ENCODE measurements at places on chromosomes 4 and X. TPM values are rescaled to one million over a fixed set of nuclear protein-coding genes. Genes with fewer than 3 reads are reported as not detected.

- no peak overlapping the region for H3K27ac ChIP-seq
- no peak overlapping the region for H3K4me3 ChIP-seq
- H3K27me3 ChIP-seq = no peaks in the 10 kb centered on the region
- H3K4me1 ChIP-seq = no peaks in the 10 kb centered on the region
These were observed 94.8 kb upstream of the PSAPL1 start for GRCh38 chr4:7529368-7530080.

DNA sequence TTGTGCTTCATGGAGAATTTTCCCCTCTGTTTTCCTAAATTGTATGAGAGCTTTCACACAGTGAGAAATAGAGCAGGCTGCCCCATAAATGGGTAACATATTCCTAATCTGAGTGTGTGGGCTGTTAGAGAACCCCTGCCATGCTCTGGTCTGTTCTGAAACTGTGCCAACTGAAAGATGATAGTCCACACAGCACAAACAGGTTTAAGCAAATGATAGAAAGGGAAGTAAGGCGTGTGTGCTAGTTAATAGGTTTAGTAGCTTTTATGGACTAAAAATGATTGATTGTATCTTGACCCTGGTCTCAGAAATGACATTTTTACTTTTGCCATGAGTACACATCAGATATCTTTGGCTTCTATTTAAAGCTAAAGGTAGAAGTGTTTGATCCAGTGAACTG, 106.2 kb downstream of the PRRG1 start:
- H3K27ac ChIP-seq = no peak overlapping the region
- DNase-seq = no peak
- no peak overlapping the region for H3K4me3 ChIP-seq
- no peaks in the 10 kb centered on the region for H3K27me3 ChIP-seq
- H3K4me1 ChIP-seq = no peaks in the 10 kb centered on the region
- H3K36me3 ChIP-seq = no peaks in the 10 kb centered on the region

DNA sequence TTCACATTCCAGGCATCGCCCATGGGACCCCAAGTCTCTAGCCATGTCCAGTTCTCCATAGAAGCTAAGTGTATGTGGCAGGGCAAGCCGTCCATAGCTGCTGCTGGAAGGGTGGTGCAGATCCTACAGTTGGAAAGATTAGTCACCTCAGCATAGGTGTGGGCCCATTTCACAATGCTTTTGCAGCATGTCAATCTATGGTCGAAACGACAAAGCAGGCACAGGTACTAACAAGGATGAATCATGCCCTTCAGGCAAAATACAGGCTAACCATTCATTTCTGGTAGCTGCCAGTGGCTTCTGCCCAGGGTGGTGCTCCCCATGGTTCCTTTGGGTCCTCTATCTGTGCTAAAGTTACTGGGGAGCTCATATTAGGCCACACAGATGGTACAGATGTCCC, 225.2 kb downstream of the ADGRL3 start:
- no peaks in the 10 kb centered on the region for H3K36me3 ChIP-seq
- no peak overlapping the region for H3K27ac ChIP-seq
- DNase-seq = no peak

- DNase-seq = no peak
- no peaks in the 10 kb centered on the region for H3K36me3 ChIP-seq
- H3K27me3 ChIP-seq = no peaks in the 10 kb centered on the region
- no peaks in the 10 kb centered on the region for H3K4me1 ChIP-seq
- no peak overlapping the region for H3K4me3 ChIP-seq
These were observed 28.8 kb downstream of the SUPT20HL2 start for GRCh38 chrX:24285082-24285481.

- no peaks in the 10 kb centered on the region for H3K4me1 ChIP-seq
- no peak overlapping the region for H3K4me3 ChIP-seq
- H3K27ac ChIP-seq = no peak overlapping the region
- no peak for DNase-seq
- no peaks in the 10 kb centered on the region for H3K27me3 ChIP-seq
These were observed 34.4 kb downstream of the SLAIN2 start for GRCh38 chr4:48375651-48376304.

DNA sequence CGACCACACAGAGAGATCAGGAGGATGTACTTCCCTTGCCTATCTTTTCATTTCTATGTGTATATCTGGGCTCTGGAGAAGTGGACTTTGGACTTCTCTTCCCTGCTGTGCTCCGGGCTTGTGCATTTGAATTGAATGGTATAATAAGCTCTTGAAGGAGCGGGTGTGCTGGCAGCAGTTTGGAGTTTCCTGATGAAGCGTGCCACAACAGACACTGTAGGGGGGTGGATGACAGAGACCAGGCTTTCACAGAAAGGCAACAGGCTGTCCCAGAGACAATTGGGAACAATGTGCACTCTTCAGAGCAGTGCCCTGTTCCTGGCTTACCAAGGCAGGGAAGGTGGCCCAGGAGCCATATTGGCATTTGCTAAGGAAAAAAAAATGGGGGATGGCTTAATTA, 170.1 kb downstream of the FRMPD4 start:
- no peaks in the 10 kb centered on the region for H3K4me1 ChIP-seq
- no peak for DNase-seq
- no peak overlapping the region for H3K27ac ChIP-seq
- H3K36me3 ChIP-seq = no peaks in the 10 kb centered on the region
- no peaks in the 10 kb centered on the region for H3K27me3 ChIP-seq
- H3K4me3 ChIP-seq = no peak overlapping the region

- no peak overlapping the region for H3K27ac ChIP-seq
- H3K4me3 ChIP-seq = no peak overlapping the region
- H3K4me1 ChIP-seq = no peaks in the 10 kb centered on the region
- H3K36me3 ChIP-seq = no peaks in the 10 kb centered on the region
- no peak for DNase-seq
These were observed 593.6 kb downstream of the KLHL13 start for GRCh38 chrX:117522725-117523700.

GRCh38 chr4:77215107-77215506, 58.1 kb downstream of the CCNG2 start:
- no peak for DNase-seq
- no peaks in the 10 kb centered on the region for H3K36me3 ChIP-seq
- H3K4me3 ChIP-seq = no peak overlapping the region
- no peaks in the 10 kb centered on the region for H3K27me3 ChIP-seq

GRCh38 chrX:39726771-39727170, 371.0 kb downstream of the BCOR start:
- H3K36me3 ChIP-seq = no peaks in the 10 kb centered on the region
- H3K27me3 ChIP-seq = no peaks in the 10 kb centered on the region
- peaks cover 6% of the 10 kb centered on the region for H3K4me1 ChIP-seq
- H3K27ac ChIP-seq = no peak overlapping the region
- no peak for DNase-seq

DNA sequence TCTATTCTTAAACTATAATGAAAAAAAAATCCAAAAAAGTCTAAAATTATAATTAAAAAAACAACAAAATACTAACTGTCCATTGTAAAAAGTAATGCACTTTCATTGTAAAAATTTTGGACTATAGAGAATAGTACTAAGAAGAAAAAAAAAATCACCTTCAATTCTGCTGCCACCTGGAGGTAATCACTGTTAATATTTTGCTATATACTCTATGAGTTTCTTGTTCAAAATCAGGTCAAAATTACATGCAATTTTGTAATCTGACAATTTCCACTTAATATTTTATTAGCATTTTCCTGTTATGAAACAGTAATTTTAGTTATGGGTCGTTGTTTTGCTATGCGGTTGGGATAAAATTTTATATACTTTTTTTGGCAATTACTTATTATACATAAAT, 62.0 kb downstream of the HTT start:
- H3K36me3 ChIP-seq = peaks cover 32% of the 10 kb centered on the region
- no peaks in the 10 kb centered on the region for H3K27me3 ChIP-seq
- H3K4me3 ChIP-seq = no peak overlapping the region
- H3K27ac ChIP-seq = no peak overlapping the region
- no peaks in the 10 kb centered on the region for H3K4me1 ChIP-seq

DNA sequence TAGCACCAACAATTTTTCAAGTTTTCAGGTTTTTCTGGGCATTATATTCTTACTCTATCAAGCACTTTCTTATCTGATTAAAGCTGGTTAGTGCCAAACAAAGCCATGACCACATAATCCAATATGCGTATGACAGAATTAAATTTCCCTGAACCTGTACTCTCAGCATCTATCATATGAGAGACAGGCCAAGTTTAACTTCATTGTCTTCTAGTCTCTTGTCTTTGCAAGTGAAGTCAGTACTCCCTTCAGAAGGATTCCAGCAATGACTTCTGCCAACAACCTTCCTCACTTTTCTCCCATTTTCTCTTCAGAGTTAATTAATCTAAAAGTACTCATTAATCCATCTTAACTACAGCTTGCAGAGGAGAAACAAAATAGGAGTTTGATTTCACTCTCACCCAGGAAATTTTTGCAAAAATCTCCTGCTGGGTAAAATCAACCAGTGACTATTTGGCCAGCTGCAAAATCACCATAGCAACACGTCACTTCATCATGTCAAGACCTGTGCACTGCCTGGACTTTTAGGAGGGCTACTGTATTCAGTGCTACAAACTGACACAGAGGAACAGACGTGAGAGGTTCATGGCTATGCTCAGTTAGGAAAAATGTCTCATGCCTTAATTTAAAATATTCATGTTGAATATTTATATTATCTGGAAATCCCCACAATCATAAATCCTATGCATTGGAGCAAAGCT, 208.4 kb downstream of the ANTXR2 start:
- DNase-seq = no peak
- no peak overlapping the region for H3K27ac ChIP-seq
- H3K4me3 ChIP-seq = no peak overlapping the region
- no peaks in the 10 kb centered on the region for H3K4me1 ChIP-seq
- no peaks in the 10 kb centered on the region for H3K36me3 ChIP-seq
- no peaks in the 10 kb centered on the region for H3K27me3 ChIP-seq

- no peak overlapping the region for H3K4me3 ChIP-seq
- H3K27me3 ChIP-seq = no peaks in the 10 kb centered on the region
- H3K27ac ChIP-seq = no peak overlapping the region
- peaks cover 15% of the 10 kb centered on the region for H3K36me3 ChIP-seq
These were observed 11.0 kb downstream of the PGM2 start for GRCh38 chr4:37837446-37837845.

GRCh38 chr4:98801259-98801725, 127.6 kb downstream of the EIF4E start:
- H3K4me1 ChIP-seq = no peaks in the 10 kb centered on the region
- DNase-seq = no peak
- no peaks in the 10 kb centered on the region for H3K27me3 ChIP-seq
- no peak overlapping the region for H3K4me3 ChIP-seq
- H3K27ac ChIP-seq = no peak overlapping the region

DNA sequence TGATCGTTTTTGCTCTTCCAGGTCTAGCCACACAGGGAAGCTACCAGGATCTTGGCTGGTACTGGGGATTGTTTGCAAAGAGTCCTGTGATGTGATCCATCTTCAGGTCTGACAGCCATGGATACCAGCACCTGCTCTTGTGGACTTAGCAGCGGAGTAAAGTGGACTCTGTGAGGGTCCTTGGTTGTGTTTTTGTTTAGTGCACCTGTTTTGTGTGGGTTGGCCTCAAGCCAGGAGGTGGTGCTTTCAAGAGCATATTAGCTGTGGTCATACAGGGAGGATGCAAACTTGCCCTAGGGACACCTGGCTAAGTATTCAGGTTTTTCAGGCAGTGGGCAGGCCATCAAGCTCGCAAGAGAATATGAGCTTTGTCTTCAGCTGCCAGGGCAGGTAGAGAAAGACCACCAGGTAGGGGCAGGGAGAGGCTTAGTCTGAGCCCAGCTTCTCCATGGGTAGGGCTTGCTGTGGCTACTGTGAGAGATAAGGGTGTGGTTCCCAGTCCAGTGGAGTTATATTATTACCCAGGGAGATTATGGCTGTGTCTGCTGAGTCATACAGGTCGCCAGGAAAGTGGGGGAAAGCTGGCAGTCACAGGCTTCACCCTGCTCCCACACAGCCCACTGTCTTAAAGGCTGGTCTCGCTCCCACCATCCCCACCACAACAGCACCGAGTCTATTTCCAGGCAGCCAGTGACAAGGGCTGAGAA, 293.7 kb downstream of the PCDH18 start:
- H3K36me3 ChIP-seq = no peaks in the 10 kb centered on the region
- no peaks in the 10 kb centered on the region for H3K27me3 ChIP-seq
- DNase-seq = no peak

DNA sequence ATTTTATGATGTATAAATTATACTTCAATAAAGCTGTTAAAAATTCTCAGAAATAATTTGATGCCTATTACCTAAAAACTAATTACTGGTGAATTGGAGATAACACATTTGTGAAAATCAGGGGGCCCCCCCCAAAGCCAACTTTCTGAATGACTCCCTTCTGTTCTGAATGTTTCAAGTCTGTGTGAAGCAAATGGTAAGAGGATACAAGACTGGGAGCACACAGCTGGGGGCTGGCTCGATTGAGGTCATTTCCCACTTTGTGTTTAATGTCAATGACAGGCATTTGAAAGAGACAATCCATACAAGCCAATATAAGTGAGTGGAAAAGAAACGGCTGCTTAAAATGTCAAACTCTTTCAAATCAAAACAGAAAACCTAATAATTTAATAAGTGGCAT, 155.8 kb downstream of the SH2D1A start:
- no peak for DNase-seq
- H3K4me1 ChIP-seq = no peaks in the 10 kb centered on the region
- no peak overlapping the region for H3K4me3 ChIP-seq
- H3K27ac ChIP-seq = no peak overlapping the region
- H3K36me3 ChIP-seq = no peaks in the 10 kb centered on the region
- no peaks in the 10 kb centered on the region for H3K27me3 ChIP-seq

DNA sequence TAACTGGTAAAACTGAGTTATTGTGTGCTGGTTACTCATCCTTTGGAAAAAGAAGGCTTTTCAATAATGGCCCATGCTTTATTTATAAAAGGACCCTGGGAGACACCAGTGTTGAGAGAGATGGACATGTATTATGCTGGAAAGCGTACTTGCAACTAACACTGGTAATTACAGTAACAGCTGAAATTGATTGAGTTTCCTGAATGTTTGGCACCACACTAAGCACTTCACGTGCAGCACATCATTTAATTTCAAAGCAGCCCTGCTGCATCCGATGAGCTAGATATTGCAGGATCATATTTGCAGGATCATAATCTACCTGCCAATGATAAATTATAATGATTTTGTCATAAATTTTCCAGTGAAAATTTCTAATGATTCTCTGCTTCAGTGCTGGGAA, 81.5 kb downstream of the QRFPR start:
- H3K4me1 ChIP-seq = no peaks in the 10 kb centered on the region
- no peaks in the 10 kb centered on the region for H3K36me3 ChIP-seq
- no peak for DNase-seq
- H3K27ac ChIP-seq = no peak overlapping the region
- H3K27me3 ChIP-seq = no peaks in the 10 kb centered on the region
- no peak overlapping the region for H3K4me3 ChIP-seq

- H3K4me1 ChIP-seq = no peaks in the 10 kb centered on the region
- H3K27me3 ChIP-seq = no peaks in the 10 kb centered on the region
- no peak overlapping the region for H3K4me3 ChIP-seq
These were observed 16.1 kb upstream of the WAS start for GRCh38 chrX:48667509-48667908.

Gene UNC5C
- not detected for total RNA-seq

Gene REELD1
- total RNA-seq = 2.6 TPM

Gene HPGD
- total RNA-seq = not detected

Gene TKTL1
- 0.22 TPM for total RNA-seq

Gene CXCL3
- total RNA-seq = not detected

Gene HELT
- total RNA-seq = not detected

Gene CXCL10
- total RNA-seq = not detected

Gene CENPI
- 1.9 TPM for total RNA-seq

Gene ODAM
- total RNA-seq = not detected

Gene ARMCX4
- total RNA-seq = 8.2 TPM

Gene RASL11B
- total RNA-seq = 1.3 TPM

Gene SMARCA1
- 0.73 TPM for total RNA-seq

Gene CT45A1
- not detected for total RNA-seq

Gene ARR3
- total RNA-seq = not detected

Gene RHOXF1
- not detected for total RNA-seq

Gene TMPRSS11E
- total RNA-seq = not detected

Gene SEPTIN11
- total RNA-seq = 20.3 TPM

Gene DCAF12L2
- total RNA-seq = not detected
